CD4-positive, alpha-beta T cell treated with Interleukin-10 for 1 hour (primary cell): ENCODE measurements at places on chromosomes 1 and 21.

DNA sequence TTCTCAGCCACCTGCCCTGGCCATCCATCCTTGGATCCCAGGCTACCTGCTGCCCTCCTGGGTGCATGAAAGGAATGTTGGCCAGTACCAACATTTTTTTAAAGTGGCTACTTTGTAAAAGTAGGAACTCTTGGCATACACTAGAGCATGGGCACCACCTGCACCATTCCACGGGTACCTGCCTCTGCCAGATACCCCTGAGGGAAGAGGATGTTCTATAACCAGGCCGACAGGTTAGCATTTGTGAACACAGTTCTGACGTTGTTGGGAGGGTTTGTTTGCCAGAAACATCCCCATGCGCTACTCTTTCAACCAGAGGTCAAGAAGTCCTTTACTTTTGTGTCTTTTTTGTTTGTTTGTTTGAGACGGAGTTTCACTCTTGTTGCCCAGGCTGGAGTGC is 43.0 kb downstream of the EVA1C start:
- no peak for DNase-seq

DNA sequence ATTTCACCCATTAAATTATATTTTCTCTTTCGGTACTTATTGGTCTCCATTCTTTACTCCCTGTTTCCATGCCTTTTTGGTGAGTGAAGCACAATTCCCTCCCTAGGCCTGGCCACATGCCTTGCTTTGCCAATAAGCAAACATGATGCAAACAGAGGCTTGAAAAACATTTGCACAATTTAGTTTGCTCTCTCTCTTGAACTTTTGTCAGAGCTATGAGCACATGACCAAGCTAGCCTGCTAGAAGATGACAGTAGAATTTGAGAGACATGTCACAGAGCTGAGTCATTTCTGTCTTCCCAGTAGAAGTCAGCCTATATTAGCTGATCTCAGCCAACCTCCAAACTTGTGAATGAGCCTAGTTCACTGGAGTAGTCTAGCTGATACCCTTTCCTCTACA is 24.6 kb downstream of the ANGPTL3 start:
- DNase-seq = no peak

- no peak for DNase-seq
Measured at GRCh38 chr1:232273011-232273410, 356.9 kb downstream of the SIPA1L2 start.

- DNase-seq = no peak
Measured at GRCh38 chr1:156826630-156827029, 10.0 kb upstream of the SH2D2A start.

DNA sequence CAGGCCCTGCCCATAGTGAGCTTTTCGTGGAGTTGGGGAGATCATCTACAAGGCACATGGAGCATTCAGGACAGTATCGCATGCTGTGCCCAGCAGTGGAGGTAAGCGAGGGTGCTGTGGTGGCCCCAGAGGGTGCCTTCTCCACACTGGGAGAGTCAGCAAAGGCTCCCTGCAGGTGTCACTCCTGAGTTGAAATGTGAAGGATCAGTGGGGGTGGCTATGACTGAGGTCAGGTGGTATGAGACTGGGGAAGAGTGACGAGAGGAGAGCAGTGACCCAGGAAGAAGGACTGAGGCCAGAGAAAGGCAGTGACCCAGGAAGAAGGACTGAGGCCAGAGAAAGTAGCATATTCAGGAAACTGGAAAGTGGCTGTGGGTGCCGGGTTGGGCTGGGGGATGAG is 53.0 kb downstream of the SPAG17 start:
- no peak for DNase-seq

DNA sequence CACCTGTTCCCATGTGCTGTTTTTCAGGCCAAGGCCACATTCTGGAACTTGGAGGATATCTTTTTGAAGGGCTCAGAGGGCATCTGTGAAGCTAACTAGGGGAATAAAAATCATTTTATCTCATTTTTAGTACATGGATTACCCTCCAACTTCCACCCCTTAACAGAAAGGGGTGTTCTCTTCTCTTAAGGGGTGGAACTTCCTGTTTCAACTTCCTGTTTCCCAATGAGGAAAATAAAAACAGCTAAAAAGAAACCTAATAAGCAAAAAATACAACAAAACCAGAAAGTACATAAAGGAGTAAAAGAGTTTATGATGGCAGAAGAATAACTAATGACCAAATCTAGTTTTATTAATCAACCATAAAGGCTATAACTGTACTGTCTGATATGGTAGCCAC is 24.8 kb upstream of the SLC22A15 start:
- no peak for DNase-seq

GRCh38 chr1:177796561-177796960 is 173.3 kb downstream of the SEC16B start:
- DNase-seq = no peak

DNA sequence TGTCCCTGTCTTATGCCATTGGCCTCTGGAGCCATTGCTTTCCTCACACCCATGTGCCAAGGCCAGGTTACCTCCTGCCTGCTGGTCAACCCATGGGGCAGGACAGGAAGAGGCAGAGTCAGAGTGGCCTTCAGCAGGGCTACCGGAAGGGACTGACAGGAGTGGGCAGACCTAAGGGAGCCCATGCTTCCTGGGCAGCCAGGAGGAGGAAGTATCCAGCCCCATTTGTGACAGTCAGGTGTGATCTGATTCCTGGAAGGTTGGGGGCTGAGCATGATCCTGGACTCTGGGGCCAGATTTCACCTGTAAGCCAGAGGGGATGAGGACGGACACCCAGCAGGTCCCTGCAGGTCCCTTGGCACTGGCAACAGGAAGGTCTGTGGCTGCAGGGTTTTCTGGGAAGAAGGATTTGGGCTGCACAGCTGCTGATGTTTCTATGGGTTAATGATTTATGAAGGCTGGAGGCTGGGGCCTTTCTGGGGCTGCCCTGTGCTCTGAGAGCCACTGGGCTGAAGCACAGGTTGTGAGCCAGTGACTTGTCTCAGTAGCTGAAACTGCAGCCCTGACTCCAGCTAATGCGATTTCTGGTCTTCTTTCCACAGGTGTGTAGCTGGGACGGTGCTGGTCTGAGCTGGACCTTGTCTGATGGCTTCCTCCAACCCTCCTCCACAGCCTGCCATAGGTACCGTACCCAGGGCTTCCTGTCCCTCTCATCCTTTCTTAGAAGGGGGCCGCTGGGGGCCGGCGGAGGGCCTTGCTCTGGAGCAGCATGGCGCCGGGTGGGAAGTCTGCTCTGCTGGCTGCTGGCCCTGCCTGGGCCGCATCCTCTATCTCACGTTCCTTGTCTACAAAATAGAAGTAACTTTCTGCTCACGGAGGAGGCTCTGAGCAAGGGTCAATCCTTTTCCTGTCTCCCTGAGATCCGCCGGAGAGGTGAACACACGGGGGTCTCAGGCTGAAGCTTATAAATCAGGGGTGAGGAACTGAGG is 40.7 kb downstream of the ARHGEF10L start:
- DNase-seq = no peak

DNA sequence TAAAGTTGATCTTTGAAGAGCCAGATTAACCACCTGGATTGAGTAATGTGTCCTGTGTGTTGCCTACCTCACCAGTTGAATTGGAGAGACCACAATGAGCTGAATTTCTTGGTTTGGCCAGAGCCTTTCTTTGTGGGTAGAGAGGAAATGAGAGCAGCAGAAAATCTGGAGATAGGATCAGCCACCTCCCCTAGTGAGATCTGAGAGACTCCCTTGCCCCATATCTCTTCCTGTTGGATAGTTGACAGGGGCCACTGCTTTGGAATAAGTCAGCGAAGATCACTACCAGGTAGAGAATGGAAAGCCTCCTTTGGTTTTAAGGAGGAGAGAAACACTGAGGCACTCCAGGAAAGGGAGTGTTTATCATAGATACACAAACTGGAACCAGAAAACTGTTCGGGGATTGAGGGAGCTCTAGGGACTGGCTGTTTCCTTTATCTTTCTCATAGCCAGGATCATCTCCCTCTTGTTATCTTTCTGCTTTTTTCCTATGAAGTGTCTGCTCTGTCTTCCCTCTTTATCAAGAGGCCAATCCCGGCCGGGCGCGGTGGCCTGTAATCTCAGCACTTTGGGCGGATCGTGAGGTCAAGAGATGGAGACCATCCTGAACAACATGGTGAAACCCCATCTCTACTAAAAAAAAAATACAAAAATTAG is 21.3 kb upstream of the ZNF326 start:
- no peak for DNase-seq

DNA sequence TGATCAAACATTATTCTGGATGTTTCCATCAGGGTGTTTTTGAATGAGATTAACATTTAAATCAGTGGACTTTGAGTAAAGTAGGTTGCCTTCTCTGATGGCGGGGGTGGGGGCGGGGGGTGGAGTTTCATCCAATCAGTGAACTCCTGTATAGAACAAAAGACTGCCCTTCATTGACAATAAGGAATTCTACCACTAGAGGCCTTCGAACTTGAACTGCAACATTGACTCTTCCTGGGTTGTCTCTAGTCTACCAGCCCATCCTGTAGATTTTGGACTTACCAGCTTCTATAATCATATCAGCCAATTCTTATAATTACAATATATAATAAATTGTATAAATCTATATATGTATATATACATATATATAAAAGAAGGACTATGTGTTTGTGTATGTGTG is 520.4 kb upstream of the CXADR start:
- DNase-seq = no peak

- no peak for DNase-seq
Measured at GRCh38 chr1:28291711-28292110, 32.4 kb downstream of the SESN2 start.

DNA sequence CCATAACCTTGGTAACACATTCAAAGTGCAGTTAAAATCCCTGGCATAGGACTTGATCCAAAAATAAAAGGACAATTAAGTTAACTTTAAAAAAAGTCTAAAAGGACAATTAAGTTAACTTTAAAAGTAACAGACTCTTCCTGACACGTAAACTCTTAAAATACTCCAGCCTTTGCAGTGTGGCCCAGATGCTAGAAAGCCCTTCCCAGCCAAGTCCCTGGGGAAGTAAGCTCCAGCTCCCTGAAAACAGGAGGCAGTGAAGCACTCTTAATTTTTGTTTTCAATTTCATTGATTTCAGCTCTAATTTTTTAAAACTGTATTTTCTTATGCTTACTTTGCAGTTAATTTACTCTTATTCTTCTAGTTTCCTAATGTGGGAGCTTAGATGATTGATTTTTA is 5.1 kb upstream of the AIM2 start:
- DNase-seq = no peak

- no peak for DNase-seq
Measured at GRCh38 chr1:3217181-3217641, 148.2 kb downstream of the PRDM16 start.

GRCh38 chr1:184514447-184514846 is 127.6 kb downstream of the C1orf21 start:
- DNase-seq = no peak

- DNase-seq = no peak
Measured at GRCh38 chr1:64497088-64497883, 27.4 kb downstream of the CACHD1 start.

- DNase-seq = no peak
Measured at GRCh38 chr1:165954940-165955339, 127.5 kb downstream of the UCK2 start.

DNA sequence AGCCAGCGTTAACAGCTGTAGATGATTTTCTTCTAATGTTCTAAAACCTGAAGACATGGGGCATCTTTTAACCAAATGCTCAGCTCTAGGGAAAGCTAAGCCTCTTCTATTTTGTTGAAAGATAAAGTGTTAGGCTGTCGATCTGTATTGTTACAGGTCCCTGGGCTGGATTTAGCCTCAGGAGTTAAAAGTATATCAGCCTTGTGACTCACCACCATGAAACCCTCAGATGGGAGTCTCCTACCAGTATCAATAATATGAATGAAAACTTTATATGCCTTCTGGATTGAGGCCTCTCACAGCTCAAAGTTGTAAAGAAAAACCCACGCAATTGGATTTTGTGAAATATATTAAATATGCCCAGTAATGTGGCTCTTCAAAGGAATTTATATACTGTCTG is 231.6 kb downstream of the FGGY start:
- no peak for DNase-seq

- DNase-seq = no peak
Measured at GRCh38 chr1:93708734-93709481, 27.3 kb upstream of the BCAR3 start.

- DNase-seq = peak; percentile 22
Measured at GRCh38 chr1:84973498-84974334, 23.2 kb downstream of the MCOLN2 start.

DNA sequence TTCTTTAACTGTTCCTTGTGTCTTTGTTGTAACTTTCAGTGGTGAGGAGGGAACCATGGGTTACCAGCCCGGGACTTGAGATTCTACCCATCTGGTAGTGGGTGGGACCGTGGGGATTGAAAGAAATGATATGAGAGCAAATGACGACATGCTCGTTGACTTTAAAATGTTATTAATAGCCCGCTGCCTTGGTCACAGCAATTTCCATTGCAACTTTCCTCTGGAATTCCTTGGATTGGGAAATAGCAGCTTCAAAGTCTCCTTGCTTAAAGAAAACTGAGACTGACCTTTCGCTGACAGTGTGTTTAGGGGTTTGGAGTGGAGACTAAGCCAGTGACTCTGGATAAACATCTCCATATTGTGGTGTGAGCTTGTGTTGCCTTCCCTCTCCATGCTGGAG is 44.2 kb upstream of the MARK1 start:
- no peak for DNase-seq

GRCh38 chr1:99228153-99228552 is 36.1 kb upstream of the PLPPR4 start:
- DNase-seq = no peak

DNA sequence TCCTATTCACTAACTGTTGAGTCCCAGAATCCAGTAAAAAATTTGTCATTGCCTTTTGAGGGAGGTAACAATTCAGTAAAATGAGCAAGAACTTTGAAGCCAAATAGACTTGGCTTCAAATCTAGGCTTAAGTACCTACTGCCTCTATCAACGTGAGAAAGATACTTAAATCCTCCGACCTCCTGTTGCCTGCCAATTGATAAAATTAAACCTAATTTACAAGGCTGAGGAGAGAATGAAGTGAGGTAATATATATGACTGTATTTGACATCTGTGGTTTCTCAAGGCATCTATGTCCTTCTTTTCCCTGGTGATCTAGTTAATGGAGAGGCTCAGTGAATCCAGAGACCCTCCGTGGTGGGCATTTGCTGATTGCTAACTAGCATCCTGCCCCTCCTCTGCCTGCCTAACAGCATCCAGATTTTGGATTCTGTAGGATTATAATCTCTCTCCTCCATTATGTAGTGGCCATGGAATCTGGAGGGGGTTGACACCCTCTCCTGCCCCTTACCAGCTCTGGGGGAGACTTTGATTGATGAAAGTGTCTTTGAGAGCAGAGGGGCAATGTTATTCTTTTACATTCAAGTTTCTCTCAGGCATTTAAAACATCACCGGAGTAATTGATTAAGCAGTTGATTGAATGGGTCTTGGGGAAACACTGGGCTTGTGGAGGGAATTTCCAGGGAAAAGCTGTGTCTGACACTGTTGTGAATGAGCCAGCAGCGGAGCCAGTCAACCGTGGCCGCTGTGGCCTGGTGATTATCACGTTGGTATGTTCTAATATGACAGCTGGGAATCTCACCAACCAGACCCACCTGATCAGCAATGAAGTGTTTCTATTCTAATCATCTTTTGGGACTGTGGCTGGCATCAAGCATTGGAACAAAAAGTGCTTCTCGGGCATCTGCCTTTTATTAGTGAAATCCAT is 140.7 kb upstream of the FAM78B start:
- DNase-seq = no peak
